ENCODE measurements at places on chromosomes 2 and 18.

GRCh38 chr2:18871430-18871829 lies 282.1 kb upstream of the NT5C1B start:
- DNase-seq, result no peak

GRCh38 chr2:71516253-71516888 lies 63.0 kb downstream of the DYSF start:
- no peak for DNase-seq

DNA sequence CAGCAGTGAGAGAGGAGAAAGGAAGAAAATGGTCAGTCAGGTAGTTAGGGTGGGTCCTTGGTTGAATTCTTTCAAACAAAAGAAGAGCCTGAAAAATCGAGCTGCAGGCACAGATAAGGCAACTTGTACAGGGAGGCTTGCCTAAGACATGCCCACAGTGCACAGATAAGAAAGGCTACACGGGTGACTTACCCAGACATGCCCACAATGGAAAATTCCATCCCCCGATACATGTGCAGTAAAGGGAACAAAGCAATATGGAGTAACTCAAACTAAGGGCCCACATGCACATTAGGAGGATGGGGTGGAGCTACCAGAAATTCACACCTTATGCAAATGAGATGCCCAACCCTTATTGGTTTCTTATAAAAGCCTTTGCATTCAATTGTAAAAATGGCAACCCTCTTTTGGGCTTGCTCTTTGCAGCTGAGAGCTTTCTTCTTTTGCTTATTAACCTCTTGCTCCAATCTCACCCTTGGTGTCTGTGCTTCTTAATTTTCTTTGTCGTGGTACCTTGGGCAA lies 110.3 kb upstream of the RMP24 start:
- DNase-seq, result no peak

GRCh38 chr2:190507135-190507534 lies 27.4 kb downstream of the NEMP2 start:
- no peak for DNase-seq

DNA sequence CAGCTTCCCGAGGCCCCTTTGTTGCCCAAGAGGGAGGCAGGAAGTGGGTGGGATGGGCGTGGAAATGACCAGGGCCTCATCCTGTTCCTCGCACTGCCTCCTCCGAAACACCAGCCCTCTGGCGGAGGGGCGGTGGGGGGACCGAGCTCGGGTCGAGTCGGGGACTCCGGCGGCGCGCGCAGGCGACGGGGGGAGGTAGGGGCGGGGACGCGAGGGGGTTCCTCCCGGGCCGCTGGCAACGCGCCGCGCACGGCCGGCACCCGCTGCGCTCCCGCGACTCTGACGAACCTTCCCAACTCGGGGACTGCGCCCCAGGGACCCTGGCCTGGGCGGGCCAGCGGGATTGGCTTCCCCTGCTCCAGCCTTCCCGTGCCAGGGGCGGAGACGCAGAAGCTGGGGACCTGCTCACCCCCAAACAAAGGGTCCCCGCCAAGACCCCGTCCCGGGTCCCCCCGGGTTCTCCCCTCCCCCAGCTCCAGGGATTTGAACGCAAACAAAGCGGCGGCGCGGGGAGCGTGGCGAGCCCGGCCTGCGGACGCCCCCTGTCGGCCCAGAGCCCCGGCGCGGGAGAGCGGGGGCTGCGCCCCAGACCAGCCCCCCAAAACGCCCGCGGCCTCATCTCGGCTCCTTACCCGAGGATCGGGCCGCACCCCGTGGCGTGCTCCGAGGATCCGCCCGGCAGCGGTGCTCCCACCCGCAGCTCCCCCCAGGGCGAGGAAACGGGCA lies 1.2 kb downstream of the SEMA4C start:
- peak; percentile 80 for DNase-seq

DNA sequence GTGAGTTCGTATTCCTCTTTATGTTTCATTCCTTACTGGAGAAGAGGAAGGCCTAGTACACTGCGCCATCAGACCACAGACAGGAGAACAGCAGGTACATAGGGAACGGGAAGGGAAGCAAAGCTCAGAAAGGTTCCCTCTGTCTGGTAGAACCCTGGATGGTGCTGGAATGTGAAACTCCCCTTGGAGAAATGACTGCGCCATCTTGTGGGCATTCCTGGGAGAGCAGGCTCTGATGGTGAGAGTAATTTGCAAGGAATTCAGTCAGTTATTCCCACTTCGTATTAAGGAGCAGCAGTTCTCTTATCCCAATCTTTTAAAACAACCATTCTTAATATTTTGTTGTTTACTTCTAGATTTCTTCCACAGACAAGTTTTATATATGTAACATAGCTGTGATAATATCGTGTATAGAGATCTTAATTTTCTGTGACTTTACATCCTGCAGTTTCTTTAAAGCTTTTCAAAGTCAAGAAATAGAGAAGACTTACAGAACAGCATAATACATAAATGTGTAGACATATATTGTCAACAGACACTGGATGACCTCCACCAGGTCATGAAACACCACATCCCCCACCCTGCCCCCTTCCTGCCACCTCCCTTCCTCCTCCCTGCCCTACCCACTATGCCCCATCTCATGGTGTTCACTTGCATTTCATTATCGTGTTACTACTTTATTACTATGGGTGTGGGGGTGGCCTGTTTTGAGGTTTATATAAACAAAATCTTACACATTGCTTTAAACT lies 83.9 kb downstream of the ARHGEF4 start:
- DNase-seq, result peak; percentile 24

GRCh38 chr18:12990123-12990475 lies 1.1 kb upstream of the CEP192 start:
- DNase-seq, result no peak

GRCh38 chr18:13453714-13454113 lies 235.2 kb downstream of the LDLRAD4 start:
- DNase-seq, result no peak

- no peak for DNase-seq
Observed at GRCh38 chr2:230636684-230637271, 75.9 kb upstream of the CAB39 start.

GRCh38 chr18:75164479-75164878 lies 44.5 kb downstream of the PTGR3 start:
- DNase-seq, result no peak

- DNase-seq, result no peak
Observed at GRCh38 chr2:209549589-209549988, 125.7 kb downstream of the MAP2 start.

DNA sequence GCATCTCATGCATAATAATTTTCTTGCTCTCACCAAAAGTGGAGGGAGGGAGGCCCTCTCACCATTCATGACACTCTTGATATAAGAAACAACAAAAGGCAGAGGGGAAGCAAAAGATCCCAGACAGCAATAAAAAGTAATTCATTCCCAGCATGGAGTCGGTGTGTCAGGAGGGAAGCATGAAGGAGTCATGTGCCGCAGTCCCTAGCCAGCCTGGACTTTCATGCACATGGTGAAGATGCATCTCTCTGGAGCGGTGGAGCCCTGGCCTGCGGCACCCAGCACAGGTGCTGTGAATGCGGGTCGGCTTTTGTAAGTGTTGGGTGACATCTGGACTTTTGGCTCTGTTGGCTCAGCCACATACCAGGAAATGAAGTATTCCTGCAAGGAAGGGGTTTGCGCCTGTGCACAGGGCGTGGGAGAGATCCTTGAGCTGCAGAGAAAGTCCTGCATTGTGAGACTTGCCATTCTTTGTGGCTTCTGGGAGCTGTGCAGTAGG lies 119.4 kb downstream of the COPS8 start:
- no peak for DNase-seq

All from fibroblast of skin of left biceps (primary cell).